Tibial nerve (tissue), 4 donors: ENCODE measurements at places on chromosomes 16 and 17.

DNA sequence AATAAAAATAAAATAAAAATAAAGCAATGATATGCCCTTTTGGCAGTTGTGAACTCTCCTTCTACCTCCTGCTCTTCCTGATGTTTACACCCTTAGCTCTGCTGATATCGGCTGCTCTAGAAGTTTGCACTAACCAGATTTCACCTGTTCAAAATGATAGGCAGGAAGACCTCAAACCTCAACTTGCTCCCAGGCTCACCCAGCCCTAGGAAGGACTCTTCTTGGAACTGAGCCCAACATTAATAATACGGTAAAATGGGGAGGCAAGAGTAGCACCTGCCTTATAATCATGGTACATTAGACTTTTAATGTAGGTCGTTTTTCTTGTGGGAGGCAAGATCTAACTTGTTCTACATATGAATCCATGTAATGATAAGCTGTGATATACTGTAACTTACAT is 61.2 kb upstream of the MED13 start:
- no peak for DNase-seq

- DNase-seq: no peak
Observed at GRCh38 chr16:55146966-55147365, 177.0 kb upstream of the IRX6 start.

DNA sequence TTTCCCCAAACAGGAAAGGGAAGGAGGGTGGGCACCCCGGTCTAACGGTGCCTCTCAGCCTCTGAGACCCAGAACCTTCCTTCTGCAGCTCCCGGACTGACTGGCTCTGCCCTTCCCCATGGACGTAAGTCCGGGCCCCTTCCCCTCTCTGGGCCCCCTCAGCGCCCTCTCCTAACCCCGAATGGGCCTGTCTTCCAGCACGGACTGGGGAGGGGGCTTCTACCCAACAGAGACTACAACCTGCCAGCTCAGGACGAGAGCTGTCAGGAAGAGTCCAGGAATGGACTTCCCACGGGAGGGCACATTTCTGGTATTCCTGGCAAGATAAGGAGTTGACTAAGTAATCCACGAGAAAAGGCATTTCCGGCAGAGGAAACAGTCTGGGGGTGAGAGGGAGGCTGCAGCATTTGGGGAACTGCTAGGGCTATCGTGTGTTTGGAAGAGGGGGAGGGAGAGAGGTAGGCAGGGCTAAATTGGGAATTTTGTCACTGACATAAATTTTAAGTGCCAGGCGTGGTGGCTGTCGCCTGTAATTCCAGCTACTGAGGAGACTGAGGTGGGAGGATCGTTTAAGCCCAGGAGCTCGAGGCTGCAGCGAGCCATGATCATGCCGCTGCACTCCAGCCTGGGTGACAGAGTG is 12.1 kb upstream of the ALDOA start:
- DNase-seq: no peak

DNA sequence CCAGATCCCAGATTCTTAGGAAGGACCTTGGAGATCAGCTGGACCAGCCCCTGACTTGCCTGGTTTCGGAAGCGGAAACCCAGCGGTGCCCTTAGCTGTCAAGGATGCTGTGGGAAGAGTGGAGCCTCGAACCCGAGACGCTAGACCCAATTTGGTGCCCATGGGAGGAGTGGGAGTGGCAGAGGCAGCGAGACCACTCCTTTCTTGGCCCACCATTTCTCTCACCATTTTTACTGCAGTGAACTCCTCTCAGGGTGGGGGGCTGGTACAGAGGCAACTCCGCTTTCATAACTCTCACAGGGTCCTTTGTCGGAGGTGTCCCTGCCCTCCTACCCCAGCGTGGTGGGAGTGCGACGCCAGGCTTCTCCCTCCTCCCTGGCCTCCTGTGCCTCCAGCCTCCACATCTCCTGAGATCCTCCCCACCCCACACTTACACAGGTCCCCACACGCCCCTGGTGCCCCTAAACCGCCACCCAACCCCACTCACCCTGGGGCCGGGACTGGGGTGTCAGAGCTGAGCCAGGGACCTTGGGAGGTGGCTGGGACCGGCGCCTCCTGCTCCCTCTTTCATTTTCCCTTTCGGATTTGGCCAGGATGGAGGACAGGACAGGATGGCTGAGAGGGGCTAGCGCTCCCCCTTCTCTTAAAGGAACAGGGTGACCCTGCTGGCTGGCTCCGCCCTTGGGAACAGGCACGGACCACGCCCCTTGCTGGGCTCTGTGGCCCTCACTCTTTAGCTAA is at the start of gene GJD3:
TSS of gene GJD3 (minus strand) at position 617 of the 741 bp plus-strand sequence. CDS start 922 bp downstream, outside the sequence.
- DNase-seq: no peak

DNA sequence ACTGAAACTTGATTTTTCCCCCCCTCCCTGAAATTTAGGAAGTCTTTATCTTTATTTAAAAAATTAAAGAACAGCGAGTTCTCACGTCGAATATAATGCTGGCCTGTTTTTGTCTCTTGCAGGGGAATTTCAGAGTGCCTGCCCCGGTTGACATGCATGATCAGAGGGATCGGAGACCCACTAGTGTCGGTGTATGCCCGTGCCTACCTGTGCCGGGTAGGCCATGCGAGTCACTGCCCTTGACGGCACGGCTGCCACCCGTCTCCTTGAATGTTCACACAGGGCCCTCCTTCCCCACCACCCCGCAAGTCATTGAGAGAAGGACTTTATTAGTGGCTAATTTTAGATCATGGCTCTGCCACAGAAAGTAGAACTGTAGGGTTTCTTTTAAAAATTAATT is 54.7 kb downstream of the VPS35L start:
- no peak for DNase-seq

DNA sequence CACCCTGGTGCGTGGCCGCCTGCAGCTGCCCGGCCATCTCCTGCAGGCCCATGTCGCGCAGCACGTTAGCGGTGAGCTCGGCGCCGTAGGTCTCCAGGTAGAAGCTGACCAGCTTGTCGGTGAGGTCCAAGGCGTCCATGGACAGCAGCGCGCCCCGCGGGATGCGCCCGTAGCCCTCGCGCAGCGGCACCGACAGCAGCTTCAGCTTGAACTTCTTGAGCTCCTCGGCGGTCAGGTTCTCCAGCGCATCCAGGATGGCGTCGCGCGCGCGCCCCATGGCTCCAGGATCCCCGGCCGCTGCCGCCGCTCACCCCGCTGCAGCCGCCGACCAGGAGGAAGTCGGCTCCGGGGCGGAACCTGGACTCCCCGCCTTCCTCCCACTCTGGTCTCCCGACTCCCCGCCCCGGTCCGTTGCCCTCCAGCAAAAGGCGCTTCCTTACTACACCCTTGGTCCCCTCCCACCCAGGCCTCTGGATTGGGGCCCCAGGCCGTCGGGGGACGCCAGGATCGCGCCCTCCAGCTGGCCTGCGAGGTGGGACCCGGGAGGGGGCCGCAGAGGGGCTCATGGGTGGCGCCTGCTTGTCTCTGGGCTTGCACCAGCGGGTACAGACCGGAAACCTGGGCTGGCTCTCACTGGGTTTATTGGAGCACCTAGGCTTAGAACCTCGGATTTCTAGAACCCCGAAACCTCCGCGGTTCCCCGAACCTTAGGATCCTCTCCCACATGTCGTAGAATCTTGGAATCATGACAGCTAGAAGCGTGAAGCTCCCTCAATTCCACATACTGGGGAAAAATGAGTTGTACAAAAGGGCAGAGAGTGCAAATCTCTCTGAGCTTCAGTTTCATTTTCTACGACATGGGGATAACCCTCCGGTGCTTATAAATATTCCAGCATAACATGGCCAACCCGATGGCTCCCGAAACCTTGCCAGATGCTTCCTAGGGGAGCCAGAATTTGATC is at the start of gene PYCARD:
TSS of gene PYCARD (minus strand) at position 347 of the 962 bp plus-strand sequence. CDS start at position 277, 70 bp downstream.
- peak; percentile 32 for DNase-seq

DNA sequence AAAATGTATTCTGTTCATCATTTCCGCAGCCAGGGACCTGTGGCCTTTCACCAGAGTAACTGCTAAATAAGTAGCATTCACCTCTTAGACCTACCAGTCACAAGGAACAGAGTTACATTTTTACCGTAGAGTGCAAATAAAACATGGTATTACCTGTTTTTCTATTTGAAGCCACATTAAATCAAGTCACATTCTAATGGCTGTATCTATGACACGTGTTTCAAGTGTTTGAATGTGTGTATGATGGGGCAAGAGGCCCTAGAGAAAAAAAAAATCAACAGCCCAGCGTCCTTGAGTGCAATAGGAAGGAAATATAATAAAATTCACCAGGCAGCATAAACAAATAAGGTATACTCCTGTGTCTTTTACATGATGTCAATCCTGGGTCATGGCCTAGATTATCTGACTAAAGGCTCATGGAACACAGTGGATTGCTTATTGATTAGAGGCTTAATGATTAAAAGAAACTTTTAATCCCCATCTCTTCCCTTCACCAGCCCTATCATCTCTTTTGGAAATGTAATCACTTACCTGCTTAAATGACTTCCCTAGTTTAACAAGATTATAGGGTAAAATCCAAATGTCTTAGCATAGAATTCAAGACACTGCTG is 168.7 kb upstream of the CDH5 start:
- DNase-seq: no peak
